ENCODE measurements at places on chromosomes 12 and 14.

- DNase-seq: no peak
Observed at GRCh38 chr14:59788176-59788575, 82.4 kb downstream of the RTN1 start.

GRCh38 chr12:102539651-102540553, 59.5 kb upstream of the IGF1 start:
- no peak for DNase-seq

DNA sequence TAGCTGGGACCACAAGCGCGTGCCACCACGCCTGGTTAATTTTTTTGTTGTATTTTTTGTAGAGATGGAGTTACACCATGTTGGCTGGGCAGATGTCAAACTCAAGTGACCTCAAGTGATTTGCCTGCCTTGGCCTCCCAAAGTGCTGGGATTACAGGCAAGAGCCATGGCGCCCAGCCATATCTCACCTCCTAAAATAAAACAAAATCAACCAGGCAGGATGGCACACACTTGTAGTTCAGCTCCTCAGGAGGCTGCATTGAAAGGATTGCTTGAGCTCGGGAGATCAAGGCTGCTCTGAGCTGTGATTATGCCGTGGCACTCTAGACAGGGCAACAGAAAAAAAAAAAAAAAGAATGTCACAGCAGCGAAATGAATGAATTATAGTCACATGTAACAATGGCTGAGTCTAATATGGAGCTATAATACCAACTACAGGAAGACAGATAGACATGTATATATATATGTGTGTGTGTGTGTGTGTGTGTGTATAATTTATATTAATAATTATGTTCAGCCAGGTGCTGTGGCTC, 19.3 kb upstream of the TMEM120B start:
- DNase-seq: no peak

- no peak for DNase-seq
Observed at GRCh38 chr12:89393551-89394121, 41.3 kb upstream of the DUSP6 start.

- no peak for DNase-seq
Observed at GRCh38 chr14:95679148-95679815, 6.9 kb upstream of the TCL1B start.

GRCh38 chr14:51443195-51444018, 203.4 kb downstream of the TMX1 start:
- DNase-seq: no peak

GRCh38 chr14:83757916-83758315, 1772.0 kb upstream of the FLRT2 start:
- DNase-seq: no peak

DNA sequence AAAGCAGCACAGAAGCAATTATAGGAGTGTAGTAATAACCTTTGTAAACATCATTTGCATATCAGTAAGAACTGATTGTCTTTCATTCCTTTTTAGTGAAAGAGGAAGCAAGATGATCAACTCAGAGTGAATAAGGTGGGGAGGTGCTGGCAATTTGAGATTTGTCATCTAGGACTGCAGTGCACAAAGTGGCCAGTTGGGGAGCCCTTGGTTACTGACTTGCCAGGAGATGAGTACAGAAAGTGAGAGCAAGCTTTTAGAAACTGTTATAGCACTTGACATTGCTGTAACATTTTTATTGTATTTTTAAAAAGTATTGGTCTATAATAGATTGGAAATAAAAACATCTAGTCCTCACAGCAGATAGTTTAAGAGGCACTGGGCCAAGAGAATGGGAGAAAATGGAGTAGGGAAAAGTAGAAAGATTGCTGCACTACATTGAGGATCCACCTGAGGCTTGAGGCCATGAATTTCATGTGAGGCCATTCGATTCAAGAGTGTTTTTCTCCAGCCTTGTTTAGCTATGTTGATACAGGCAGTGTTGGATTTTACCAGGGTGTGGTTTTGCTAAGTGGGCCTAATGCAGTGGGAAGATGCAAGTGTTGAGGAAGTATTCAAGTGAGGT, 98.2 kb downstream of the SNAPC1 start:
- no peak for DNase-seq

GRCh38 chr14:72553656-72554055, 340.2 kb downstream of the DPF3 start:
- DNase-seq: no peak

DNA sequence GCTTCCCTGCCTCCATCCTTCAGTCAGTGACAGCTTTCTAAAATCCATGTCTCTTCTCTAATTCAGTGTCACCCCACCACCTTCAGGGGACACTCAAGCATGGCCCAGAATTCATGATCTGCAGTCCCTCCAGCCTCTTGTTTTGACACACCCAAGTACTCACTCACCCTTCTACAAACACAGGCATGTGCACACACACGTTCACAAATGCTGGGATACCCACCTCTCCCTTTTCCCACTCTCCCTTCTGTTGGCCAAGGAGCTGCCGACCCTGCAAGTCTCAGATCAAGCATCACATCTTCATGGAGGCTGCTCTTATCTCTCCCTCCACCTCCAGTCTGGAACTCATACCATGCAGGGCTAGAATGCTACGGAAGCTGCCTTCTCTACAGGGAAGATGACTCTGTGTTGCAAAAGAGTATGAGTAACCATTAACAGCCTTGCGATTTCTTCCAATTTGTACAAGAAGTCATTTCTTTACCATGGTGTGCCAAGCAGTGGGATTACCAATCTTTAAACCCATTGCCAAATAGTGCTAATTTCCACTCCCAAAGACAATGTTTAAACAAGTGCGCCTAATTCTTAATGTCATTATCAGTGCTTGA, 196.1 kb downstream of the BCL11B start:
- DNase-seq: no peak

DNA sequence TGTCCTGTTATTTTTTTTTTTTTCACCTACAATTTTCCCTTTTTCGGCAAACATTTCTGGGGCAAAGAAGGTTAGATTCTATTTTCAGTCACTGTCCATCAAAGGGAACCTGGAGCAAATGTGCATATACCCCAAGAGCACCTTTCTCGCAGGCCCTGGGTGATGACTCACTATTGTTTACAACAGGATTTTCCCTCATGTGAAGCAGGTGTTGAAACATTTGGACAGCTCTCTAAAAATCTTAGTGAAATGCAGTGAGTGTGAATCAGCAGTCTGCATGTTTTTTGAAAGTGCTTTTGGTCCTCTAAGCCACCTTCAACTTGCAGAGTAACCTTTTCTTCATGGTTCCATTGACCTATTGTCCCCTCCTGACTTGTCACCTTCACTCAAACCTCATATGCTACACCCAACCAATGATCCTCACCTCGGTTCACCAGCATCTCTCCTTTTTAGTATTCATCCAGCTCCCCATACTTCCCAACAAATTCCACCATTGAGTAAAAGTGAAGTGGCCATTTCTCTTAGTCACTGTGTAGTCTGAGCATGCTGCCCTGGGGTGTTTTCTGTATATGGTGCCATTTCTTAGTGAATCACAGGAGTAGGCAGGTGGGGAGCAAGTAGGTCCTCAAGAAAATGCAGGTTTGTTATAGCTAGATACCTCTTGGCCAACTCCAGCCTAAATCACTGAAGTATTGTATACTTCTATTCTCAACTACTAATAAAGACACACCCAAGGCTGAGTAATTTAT, 260.2 kb downstream of the BMP4 start:
- no peak for DNase-seq

- no peak for DNase-seq
Observed at GRCh38 chr14:63045612-63046320, 508 bp upstream of the KCNH5 start.

DNA sequence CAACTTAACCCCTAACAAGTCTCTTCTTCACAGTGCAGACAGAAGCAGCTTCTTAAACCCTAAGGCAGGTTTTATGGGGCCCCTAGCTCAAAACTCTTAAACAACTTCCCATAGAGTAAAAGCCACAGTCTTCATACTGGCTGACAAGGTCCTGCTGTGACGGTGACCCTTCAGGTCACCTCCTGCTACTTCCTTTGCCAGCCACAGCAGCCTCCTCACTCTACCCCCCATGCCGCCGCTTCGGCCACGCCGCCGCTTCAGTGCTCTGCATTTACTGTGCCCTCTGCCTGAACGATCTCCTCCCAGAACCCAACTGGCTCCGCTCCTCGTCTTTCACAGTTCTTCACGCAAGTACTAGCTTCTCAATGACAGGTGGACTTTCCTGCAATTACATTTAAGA, 45.5 kb downstream of the ACADS start:
- no peak for DNase-seq

GRCh38 chr14:56119201-56119981, 1.2 kb downstream of the PELI2 start:
- DNase-seq: no peak

DNA sequence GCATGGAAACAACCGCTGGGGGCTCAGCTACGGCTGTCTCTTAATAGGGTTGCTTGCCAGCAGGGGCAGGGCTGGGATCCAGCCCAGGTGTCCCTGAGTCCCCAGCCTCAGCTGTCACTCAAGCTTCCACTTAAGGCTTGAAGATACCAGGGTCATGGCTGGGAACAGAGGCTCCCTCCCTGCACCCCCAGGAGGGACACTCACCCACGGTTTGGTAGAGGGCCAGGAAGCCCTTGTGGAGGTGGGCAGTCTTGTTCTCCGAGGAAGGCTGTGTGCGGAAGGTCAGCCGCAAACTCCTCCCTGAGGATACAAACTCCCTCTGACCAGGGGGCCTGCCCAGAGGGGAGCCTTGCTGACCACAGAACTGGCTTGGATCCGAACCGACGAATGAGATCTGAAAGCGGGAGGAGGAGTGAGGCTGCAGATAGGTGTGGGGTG, 7.3 kb downstream of the C1RL start:
- DNase-seq: no peak

- no peak for DNase-seq
Observed at GRCh38 chr12:129840145-129840884, 63.5 kb downstream of the TMEM132D start.

DNA sequence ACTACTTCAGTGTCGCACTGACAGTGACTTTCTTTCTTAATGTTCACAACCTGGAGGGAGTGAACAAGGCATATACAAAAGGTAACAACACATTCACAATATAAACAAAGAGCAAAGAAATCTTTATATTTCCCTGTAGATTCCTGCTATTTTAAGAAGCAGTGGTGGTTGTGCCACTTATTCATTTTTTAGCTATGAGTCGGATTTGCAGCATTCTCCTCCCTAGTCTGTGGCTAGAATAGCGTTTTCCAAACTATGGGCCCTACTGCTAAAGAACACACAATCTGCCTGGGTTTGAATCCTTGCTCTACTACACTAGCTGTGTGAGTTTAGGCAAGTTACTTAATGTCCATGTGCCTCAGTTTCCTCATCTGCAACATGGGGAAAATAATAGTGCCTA, 18.6 kb upstream of the MDM1 start:
- no peak for DNase-seq

GRCh38 chr12:82425241-82425640, 66.9 kb downstream of the METTL25 start:
- DNase-seq: no peak

DNA sequence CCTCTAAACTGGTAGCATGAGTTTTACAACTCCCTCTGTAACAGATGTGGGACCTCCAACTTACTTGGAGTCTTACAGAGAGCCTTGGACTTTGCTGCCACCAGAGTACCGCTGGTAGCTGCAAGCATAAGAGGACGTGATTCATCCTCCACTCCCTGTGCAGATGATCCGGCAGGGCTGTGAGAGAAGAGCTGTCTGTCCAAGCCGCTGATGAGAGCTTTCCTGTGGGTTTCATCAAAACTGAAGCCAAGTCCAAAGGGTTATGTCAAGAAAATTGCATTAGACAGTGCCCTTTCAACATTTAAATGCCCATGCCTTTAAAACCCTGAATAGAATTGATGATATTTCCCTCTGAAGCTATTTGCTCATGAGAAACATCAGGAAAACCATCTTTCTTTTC, 85.8 kb downstream of the LLPH start:
- no peak for DNase-seq

GRCh38 chr14:65223636-65224035, 121.3 kb upstream of the MAX start:
- DNase-seq: no peak

GRCh38 chr12:9041321-9041720, 52.0 kb downstream of the KLRG1 start:
- DNase-seq: no peak

DNA sequence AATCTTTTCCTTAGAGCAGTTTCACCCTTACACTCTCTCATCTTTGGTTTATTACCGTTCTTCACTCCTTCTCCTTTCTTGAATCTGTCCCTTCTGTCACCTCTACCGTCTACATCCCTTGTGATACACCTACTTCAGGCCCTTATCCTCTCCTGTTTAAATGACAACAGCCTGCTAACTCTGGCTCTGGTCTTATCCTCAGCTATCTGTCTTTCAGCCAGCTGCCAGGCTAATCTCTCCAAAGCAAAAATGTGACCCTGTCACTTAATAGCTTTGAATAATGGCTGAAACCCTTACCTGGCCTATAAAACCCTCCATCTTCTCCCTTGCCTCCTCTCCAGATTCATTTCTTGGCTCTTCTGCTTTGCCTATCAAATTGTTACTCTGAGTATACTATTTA, 32.3 kb downstream of the BEST3 start:
- DNase-seq: no peak

DNA sequence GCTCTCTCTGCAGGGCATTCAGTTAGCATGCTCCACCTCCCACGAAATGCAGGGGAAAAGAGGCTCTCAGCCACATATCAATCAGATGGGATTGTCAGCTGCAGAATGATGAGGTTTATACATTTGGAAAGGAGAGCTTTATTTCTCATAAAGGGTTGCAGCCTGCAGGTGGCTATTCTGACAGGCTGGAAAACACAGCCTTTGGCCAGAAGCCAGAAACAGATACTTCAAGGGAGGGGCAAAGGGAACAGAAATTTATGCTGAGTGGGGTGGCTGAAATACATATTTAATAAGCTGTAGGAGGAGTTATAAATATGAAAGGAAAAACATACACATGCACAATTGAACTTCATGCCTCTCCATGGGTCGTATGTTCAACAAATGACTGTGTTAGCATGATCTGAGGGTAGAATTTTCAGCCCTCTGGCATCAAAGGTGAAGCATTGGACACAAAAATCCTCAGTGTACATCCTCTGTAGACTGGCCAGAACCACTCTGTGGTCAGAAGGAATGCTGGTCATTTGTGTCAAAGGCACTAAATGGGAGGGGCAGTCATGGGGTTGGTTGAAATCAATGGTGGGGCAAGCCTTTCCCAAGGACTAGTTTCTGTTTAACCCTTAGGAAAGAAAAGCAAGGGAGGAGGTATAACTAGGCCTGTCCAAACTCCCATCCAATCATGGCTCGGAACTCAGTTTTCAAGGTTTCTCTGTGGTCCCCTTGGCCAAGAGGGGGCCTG, 62.4 kb downstream of the TMX1 start:
- DNase-seq: no peak

GRCh38 chr14:55884819-55885218, 233.4 kb upstream of the PELI2 start:
- no peak for DNase-seq
